NCI-H1930 (cell line): ENCODE measurements at places on chromosomes 7 and 10.

- DNase-seq, result no peak
Measured at GRCh38 chr10:30553626-30554439, 75.7 kb downstream of the LYZL2 start.

DNA sequence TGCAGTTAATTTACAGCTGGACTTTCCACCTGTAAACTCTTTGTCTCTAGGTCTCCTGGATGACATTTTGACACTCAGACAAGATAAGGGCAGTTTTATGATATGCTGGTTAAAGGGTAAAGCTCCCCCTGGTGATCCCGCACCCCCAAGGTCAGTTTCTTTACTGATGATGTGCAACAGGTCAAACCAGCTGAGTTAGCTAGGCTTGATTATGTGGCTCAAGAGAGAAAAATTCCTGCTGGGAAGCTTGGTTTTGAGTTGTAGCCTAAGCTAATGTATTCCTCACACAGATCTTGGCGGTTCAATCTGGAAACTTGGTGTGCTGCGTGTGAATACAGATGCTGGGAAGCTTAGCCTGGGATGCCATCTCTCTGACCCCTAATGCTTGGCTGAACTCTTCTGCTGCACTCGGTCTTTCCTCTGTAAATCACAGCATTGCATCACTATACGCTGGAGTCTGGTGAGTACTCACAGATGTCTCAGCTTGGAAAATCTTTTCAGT lies 11.4 kb upstream of the AKR1D1 start:
- no peak for DNase-seq

GRCh38 chr10:8235253-8236027 lies 181.0 kb downstream of the GATA3 start:
- DNase-seq, result no peak

- peak; percentile 33 for DNase-seq
Measured at GRCh38 chr7:43700059-43700501, 29.2 kb downstream of the COA1 start.

GRCh38 chr10:59627366-59628018 lies 82.2 kb downstream of the SLC16A9 start:
- no peak for DNase-seq

DNA sequence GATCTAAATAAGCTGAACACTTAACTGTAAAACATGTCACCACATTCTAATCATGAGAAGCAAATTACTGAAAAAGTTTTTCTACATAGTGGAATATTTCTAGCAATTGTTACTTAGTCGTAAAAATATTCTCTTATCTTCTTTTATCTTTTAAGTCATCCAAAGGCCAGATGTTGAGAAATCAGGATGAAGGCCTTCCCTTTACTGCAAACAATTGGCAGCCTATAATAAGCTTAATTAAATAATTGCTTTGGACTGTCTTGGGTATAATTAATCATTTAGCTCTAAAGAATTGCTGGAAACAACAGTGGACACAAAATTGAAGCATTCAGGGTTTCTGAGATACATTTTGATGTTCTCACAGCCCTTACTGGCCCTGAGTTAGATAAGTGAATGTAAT lies 226.5 kb downstream of the FANK1 start:
- no peak for DNase-seq

GRCh38 chr10:42754155-42755027 lies 28.2 kb upstream of the BMS1 start:
- no peak for DNase-seq
